GM23248 (cell line): ENCODE measurements at places on chromosomes 4 and X. TPM values are rescaled to one million over a fixed set of nuclear protein-coding genes. Genes with fewer than 3 reads are reported as not detected.

DNA sequence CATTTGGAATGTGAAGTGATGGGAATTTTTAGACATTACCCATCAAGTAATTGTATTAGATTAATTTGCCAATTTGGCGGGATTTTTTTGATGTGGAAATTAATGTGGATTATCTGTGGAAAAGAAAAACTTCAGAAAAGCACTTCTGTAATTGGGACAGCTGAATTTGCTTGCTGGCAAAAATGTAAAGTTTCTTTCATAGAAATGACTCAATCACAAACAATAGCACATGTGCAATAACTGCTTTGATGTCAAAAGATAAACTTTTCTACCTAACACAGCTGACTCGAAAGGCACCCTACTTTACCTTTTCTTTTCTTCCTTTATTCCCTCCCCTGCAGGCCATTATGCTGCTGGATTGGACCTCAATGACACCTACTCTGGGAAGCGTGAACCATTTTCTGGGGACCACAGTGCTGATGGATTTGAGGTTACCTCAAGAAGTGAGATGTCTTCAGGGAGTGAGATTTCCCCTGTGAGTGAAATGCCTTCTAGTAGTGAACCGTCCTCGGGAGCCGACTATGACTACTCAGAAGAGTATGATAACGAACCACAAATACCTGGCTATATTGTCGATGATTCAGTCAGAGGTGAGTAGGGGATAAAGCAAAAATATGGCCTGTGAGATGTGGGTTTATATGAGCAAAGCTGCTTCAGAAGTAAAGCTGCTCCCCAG is 1.4 kb downstream of the AREG start:
- no peak for DNase-seq

The MAGEA12 gene
- total RNA-seq, result 0.54 TPM in 1 of 2 replicates, not detected in the other

The XK gene
- total RNA-seq, result not detected in 2 replicates

The HTN3 gene
- total RNA-seq, result not detected in 2 replicates

DNA sequence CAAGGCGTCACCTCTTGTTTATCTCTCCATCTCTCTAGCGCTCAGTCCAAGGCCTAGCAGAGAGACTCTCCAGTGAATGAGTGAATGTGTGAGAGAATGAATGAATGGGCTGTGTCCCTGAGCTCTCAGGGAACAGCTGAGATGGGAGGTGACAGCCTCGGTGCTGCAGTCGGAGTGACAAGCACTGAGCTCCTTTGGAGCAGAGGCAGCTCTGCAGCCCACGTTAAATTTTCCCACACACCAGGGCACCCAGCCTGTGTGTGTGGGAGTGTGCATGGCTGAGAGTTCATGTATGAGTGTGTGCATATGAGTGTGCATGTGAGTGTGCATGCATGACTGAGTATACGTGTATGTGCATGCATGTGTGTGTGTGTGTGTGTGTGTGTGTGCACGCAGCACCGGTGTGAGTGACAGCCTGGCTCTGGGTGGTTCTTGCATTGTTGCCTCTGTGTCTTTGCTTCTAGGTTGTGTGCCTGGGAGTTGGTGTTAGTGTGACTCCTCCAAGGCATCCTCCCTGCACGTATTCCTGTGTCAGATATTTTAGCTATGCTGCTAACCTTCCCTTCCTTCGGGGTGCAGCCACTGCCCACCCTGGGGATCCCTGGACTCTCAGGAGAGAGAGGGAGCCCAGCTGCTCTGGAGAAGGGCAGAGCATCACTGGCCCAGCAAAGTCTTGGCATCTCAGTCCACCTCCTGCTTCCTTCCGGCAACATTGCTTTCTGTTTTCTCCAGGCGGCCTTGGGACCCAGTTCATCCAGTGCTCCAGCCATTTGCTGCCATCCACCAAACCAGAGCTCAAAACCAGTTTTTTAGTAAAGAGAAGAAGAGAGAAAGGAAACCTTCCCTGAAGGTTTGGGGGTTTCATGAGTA is 98.6 kb downstream of the PPP2R2C start:
- no peak for DNase-seq

The FAM47E gene
- not detected in 2 replicates for total RNA-seq

DNA sequence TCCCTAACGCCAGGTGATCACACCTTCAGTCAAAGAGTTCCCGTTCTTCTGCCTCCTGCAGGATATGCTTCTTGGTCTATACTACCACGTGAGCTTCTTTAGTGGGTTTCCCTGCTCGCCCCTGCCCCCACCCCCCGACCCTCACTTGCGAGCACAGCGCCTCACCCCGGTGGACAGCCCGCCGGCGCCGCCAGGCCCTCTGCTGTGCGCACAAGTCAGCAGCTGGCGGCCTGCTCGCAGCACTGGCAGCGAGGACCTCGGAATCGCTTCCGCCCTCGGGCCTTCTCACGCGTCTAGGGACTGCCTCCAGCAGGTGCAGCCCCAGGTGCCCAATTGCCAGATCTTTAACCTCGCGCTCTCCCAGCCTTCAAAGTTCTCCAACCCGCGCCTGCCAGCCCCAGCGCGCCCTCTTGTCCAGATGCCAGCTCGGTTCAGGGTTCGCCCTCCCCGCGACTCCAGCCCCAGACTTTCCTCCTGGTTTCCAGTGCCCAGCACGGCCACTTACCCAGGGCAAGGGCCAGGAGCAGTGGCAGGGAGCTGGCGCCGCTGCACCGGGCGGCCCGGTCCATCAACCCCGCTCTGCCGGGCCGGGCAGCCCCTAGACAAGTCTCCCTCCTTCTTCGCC is 454 bp downstream of the BTC start:
- peak; percentile 48 for DNase-seq

GRCh38 chrX:18945483-18945882 is 38.4 kb downstream of the PHKA2 start:
- DNase-seq, result no peak
